ENCODE measurements at places on chromosomes 6 and 20.

DNA sequence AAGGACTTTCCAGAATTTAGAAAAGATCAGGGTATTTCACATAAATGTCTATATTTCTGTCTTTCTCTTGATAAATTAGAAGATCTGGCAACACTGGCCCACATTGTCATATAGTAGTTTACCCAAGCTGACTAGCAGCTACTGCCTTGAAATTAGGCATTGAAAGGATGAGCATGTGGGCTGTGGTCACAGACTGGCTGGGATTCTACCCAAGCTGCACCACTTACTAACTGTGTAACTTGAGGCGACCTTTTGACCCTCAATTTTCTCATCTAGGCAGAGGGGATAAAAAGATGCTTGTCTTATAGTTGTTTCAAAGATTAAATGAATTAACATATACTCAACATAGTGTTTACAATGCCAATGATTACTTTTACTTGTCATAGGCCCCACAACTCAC, 152.7 kb upstream of the BMP2 start:
- DNase-seq: no peak

DNA sequence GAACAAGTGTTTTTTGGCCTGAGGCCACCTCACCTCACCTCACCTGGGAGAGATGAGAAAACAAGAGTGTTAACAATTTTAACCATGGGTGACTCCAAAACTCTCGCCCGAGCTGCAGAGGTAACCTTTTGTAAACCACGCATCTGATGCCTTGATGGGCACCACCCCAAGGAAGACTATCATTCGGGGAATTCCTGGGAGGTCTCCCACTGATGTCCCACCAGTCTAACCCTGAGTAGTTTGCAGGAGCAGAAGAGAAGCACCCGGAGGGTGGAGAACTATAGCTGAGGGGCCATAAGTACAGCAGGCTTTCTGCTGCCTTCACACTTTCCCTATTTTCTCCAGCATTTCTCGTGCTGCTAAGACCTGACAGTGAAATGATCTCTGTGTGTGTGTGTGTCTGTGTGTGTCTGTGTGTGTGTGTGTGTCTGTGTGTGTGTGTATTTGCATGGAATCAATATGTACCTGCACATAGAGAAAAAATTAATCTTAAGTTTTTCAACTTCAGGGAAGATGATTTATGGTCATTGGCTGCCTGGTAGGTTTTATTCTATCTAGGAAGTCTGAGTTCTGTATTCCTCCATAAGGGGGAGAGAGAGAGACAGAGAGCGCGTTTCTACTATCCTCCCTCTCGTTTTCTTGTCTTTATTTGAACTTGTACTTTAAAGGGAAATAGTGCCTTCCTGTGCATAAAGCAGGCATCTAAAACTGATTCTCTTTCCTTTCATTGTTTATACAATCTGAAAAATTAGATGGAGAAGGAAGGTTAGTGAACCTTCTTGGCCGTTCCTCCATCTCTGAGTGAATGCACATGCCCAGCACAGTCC, 75.8 kb downstream of the CAP2 start:
- DNase-seq: no peak

DNA sequence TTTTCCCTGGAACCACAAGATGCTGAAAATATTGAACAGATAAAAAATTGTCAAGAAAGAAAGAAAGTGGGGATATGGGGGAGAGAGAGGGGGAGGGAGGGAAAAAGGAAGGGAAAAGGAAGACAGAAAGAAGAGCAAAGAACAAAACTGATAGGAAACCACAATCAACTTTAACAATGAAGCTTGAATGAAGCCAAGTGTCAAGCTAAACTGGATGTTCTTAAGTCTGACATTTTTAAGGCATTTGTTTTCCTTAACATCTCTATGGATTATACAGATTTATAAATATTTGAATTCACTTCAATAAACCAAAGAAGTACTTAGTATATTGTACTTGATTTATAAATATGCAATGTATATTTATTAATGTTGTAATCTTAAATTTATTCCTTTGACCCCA, 197.6 kb upstream of the SMLR1 start:
- no peak for DNase-seq

DNA sequence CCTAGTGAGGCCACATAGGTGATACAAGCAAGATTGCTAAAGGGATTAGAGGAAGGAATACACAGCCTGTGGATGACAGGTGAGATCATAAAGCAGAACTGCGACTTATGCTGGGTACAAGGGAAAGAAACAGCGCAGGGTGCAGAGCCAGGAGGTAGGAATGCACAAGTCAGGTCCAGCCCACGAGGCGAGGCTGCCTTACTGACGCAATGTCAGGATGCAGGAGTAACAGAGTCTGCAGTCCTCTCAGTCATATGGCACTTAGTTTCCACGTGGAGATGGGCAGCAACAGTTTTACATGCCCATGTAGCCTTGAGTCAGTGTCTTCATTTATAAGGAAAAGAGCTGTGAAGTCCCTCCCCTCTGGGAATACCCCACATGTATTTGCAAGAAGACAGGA, 210.9 kb downstream of the SYNE1 start:
- DNase-seq: no peak

GRCh38 chr6:67887747-67888545, 747.1 kb upstream of the ADGRB3 start:
- DNase-seq: no peak

- DNase-seq: no peak
Measured at GRCh38 chr6:63910863-63911551, 275.4 kb downstream of the PHF3 start.

DNA sequence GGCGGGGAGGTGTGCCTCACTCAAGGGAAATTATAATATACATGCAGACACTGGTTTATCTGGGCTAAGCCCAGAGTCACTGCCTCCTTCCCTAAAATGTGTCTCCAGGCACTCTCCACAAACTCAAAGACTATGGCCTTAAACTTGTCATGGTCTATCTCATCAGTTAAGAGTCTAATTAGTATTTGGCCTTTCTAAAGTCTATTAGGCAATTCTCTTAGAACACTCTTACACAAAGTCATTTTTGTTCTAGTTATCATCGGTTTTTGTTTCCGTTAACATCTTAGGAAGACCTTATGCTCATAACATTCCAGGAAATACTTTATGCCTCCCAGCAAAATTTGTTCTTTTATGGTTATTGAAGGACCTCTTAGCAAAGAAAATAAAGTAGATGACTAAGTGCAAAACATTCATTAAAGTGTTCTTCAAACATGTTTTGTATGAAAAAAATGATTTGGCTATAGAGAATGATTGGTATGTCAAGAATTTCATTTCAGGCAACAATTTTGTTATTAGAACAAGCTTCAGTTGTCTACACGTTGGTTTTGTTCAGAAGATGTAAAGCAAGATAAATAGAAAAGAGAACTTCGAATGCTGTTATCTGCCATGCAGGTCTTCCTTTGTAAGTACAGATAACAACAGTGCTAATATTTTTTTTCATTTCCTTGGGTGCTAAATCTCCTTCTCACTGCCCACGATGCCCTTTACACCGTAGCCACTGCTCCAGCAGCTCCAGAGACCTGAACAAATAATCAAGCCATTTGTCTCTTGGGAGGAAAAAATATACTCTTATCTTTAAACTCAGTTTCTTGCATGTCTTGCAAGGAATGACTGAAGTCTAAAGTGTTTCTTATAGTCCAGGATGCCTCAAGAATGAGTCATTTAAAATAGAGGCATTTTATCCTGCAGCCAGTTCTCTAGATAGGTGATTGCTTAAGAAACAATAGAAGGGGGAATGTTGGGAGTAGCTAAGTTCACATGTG, 170.4 kb downstream of the HTR1B start:
- no peak for DNase-seq

DNA sequence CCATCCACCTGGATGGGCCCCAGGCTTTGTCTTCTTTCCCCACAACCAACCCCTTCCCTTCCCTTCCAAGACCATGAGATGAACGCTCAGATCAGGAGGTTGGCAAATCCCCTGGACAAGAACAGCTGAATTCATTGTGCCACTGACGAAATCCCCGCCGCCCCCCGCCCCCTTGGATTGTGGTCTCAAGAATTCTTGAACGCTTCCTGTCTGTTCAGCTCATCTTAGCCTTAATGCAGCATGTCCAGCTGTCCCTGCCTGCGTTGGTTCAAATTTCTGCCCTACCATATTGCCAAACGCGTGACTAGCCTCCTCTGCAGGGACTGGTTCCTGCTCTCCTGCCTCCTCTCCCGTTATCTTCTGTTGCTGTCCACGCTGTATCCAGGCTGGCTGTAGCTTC, 133.2 kb downstream of the CDH4 start:
- DNase-seq: no peak

DNA sequence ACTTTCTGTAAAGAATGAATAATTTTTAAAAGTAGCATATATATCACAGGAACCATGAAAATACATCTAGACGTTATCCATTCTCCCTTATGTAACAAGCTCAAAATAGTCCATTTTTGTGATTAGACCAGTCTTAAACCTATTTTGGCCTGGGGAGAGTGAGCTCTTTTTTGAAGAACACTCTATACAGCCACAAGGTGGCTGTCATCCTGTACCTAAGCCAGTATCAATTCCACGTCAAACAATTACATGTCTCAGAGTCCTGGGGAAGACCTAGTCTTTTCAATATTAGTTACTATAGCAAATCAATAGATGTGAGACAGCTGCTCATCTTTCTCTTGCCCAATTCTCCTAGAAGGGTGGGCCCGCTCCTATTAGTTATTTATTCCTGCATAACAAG, 28.4 kb downstream of the FBXO5 start:
- no peak for DNase-seq

GRCh38 chr6:38187811-38188590, 368.5 kb downstream of the ZFAND3 start:
- DNase-seq: no peak

GRCh38 chr6:44925100-44925739, 402.9 kb upstream of the RUNX2 start:
- peak; percentile 42 for DNase-seq

- DNase-seq: no peak
Measured at GRCh38 chr20:24779131-24779530, 169.9 kb upstream of the CST7 start.

GRCh38 chr6:72386324-72386723, 235.5 kb upstream of the KCNQ5 start:
- DNase-seq: no peak

DNA sequence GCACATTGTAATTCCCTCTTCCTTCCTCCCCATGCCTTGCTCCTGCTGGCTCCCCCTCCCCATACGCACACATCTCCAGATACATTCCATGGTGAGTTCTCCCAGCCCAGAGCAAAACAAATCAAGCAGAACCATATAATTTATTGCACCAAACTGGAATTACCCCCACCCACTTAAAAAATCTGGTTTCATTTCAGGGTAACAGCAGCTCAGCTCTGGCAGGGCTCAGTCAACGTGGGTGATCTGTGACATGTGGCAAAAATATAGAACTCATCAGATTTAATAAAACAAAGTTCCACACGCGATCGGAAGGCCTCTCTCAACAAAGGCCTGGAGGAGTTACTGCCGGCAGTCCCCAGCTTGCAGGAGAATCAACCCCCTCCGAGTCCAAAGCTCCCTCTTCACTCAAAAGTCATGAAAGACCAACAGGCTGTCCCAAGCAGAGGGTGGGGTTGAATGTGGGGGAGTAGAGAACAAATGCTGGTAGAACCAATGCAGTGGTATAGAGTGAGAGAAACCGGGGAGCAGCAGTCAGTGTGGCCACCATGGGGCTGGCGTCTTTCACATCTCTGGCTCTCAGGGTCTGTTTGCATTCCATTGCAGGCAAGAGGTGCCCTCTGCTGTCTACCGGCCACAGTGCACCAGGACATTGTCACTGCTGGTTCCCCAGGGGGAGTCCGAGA, 323.3 kb upstream of the NT5E start:
- DNase-seq: peak; percentile 6

GRCh38 chr6:163422550-163422949, 8.0 kb downstream of the QKI start:
- DNase-seq: no peak

DNA sequence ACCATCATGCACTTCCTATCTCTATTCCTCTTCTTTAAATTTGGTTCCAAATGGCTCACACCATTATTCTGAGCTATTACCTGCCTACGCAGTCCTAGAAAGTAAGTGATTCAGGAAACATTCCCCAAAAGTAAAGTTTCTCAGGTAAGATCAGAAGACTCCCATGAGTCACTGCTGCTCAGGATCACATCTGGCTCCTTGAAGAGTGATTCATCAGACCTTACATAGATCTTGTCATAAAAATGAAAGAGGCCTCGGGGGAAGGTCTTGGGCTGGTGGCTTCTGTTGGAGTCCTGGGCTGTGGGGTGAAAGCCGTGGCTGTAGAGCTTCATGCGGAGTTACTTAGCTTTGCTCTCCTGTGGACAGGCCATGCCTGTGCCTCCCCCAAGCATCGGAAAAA, 35.9 kb downstream of the PLG start:
- no peak for DNase-seq

- DNase-seq: no peak
Measured at GRCh38 chr20:13857961-13858360, 73.1 kb downstream of the NDUFAF5 start.

- no peak for DNase-seq
Measured at GRCh38 chr6:137495703-137496336, 1.6 kb upstream of the OLIG3 start.

DNA sequence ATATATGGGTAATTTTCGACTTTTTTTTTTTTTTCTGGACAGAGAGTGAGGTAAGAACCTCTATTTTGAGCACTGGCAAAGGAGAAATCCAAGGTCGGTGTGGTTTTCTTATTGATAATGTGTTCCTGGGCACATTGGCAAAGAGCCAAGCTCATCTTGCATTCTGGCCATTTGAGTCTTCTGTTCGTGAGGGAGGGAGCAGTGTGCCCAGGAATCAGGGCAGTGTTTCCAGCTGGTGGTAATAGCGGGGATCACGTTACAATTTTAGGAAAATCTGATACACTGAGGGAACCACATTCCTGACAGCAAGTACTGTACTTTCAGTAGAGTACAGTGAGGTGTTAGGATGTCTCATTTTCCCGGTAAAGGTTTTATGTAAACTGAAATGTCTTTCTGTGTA, 442.3 kb upstream of the MAP3K7 start:
- DNase-seq: no peak

DNA sequence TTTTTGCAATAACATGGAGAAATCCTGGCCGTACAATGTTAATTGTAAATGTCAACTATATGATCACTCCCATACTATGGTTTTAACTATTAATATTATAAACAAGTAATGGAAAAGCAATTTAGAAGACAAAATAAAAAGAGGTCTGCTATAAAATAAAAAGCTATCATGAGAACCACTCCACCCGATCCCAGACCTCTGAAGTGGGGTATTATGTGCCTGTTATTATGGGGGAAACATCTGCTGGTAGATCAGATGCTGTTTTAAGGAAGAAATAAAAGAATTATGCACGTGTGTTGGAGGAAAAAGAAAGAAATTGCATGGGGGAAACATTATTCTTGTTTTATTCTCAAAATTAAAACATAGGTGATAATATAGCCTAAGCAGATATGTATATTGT, 615.7 kb upstream of the ARID1B start:
- DNase-seq: no peak

- no peak for DNase-seq
Measured at GRCh38 chr6:133244519-133244918, 3.4 kb downstream of the EYA4 start.

DNA sequence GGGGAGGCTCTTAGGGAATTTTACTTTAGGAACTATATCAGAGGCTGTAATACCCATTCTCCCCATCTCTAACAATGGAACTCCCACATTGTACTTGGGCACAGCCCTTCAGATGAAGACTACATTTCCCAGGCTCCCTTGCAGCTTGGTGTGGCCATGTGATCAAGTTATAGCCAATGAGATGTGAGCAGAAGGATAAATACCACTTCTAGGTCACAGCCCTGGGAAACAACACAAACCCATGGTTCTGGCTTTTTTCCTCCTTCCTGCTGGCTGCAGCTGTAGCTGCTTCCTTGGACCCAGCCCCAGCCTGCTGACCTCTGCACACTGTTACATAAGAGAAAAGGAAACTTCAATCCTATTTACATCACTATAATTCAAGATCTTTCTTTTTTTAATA, 445.9 kb upstream of the JARID2 start:
- no peak for DNase-seq
